ENCODE measurements at places on chromosomes 13 and 19.

- no peak for DNase-seq
These were observed 135.6 kb downstream of the RNF17 start for GRCh38 chr13:24899601-24900000.

- no peak for DNase-seq
These were observed 131.9 kb upstream of the FNDC3A start for GRCh38 chr13:48843630-48844380.

GRCh38 chr13:23852351-23852750 is 36.8 kb downstream of the MIPEP start:
- no peak for DNase-seq

GRCh38 chr13:29782798-29783197 is 67.6 kb downstream of the UBL3 start:
- DNase-seq = no peak

DNA sequence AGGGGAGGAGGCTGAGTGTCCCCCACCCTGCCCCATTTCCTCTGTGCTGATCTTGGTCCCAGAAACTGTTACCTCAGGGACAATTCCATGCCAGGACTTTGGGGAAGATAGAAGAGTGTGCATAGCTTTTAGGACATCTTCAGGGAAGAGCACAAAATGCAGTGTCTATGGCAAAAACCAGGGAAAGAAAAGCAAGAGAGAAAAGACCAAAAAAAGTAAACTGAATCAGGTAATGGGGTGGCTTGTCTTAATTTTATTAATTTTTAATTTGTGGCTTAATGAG is 109.4 kb downstream of the NDFIP2 start:
- no peak for DNase-seq

- no peak for DNase-seq
These were observed 14.1 kb downstream of the POU4F1 start for GRCh38 chr13:78589206-78589605.

- DNase-seq = no peak
These were observed 79.4 kb downstream of the SPACA7 start for GRCh38 chr13:112455476-112456059.

- no peak for DNase-seq
These were observed 98.1 kb downstream of the SERP2 start for GRCh38 chr13:44471686-44472085.

GRCh38 chr13:66914155-66914554 is 316.0 kb downstream of the PCDH9 start:
- DNase-seq = no peak

GRCh38 chr13:94162289-94162688 is 317.2 kb downstream of the DCT start:
- DNase-seq = no peak

DNA sequence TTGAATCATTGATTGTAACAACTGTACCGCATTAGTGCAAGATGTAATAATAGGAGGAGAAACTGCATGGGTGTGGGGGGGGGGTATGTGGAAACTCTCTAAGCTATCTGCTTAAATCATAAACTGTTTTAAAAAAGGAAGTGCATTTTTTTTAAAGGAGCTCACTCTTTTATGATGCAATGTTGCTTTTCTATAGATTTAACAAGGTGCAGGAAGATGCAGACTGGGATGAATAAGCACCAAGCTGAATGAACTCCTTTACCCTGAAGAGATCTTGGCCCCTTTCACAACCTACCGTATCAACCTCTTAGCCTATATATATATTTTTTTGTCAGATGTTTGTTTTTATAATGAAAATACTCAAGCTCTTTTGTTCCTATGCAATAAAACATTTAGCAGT is 95.9 kb downstream of the AKAP11 start:
- DNase-seq = no peak

DNA sequence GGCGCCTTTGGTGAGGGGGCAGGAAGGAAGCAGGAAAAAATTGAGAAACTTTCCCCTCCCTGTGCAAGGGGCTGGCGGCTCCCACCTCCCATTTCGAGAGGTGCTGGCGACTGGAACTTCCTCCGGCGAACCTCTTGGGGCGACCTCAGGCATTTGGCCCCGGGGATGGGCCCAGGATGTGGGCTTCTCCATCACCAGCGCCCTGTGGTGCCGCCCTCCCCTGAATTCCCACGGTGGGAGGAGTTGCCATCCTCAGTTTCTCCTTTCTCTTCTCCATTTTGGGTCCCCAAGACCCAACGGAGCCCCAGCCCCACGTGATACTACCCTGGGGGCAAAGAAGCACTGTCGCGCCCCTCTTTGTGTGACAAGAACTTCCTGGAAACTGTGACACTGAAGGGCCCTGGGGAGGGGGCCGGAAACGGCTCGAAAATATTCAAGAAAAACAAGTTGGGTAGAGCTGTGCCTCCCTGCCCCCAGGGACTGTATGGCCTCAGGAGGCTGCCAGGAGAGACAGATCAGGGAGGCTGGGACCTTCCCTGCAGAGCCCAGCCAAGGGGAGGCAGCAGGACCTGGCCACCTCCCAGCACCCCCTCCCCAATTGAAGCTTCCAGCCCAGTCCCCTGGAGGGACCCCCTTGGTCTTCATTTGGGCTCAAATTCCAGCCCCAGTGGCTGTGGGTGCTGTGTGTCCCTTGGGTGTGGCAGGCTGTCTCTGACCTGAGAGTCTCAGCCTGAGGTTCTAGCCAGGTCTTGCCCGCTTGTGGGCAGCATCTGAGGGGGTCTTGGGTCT is 16.2 kb upstream of the AP1M2 start:
- no peak for DNase-seq

GRCh38 chr13:20442798-20443381 is 82.8 kb downstream of the CRYL1 start:
- no peak for DNase-seq

GRCh38 chr19:49117677-49118564 is 1.0 kb downstream of the C19orf73 start:
- DNase-seq = no peak

Data from putamen (tissue), 1 donor.